Stimulated activated CD4-positive, alpha-beta T cell treated with anti-CD3 and anti-CD28 coated beads, Interleukin-1b, Interleukin-23, amount 100 ng/mL, for 1 hour (primary cell): ENCODE measurements at places on chromosomes 1 and 21.

DNA sequence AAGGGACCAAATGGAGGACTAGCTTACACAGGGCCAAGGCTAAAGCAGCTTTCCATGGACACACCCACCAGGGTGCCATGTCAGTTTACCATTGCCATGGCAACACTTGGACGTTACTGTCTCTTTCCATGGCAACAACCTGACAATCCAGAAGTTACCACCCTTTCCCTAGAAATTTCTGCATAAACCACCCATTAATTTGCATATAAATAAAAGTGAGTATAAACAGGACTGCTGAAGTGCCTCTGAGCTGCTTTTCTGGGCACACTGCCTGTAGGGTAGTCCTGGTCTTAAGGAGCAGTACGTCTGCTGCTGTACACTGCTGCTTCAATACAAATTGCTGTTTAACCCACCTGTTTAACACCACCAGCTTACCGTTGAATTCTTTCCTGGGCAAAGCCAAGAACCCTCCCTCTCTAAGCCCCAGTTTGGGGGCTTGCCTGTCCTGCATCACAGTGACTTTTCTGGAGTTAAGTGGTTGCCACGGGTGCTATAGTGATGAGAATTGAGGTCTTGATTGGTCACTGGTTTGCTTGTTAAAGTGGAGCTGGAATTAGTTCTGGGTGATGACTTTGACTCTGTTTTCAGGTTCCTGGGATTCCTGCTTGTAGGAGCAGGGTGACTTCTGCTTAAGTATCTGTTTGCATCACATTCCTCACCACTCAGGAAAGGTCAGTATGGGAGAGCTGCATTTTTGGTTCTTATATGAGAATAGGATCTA is 83.2 kb downstream of the CLDN17 start:
- no peak for DNase-seq

GRCh38 chr1:169653873-169654272 is 23.9 kb upstream of the SELP start:
- DNase-seq, result no peak

DNA sequence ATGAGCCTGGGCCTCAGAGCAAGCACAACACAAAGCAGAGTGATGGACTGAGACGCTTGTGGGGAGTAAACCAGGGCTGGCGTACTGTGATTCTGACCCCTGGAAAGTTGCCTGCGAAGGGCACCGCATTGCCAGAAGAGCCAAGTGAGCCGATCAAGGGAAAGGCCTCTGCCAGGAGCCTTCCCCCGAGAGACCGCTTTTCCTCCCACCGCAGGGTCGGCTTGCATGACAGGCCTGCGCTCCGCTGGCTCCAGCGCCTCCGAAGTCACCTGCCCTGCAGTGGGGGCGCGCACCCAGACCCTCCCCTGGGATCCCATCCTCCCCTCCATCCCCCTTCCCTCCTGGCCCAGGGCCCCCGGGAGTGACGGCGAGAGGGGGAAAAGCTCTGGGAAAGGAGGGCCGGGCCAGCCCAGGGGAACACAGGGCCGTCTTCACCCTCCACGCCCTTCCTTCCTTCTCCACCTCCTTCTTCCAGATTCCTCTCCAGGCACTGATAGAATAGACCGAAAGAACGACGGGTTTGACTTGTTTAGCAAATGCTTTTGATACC is 165.0 kb downstream of the TRIM33 start:
- DNase-seq, result no peak

DNA sequence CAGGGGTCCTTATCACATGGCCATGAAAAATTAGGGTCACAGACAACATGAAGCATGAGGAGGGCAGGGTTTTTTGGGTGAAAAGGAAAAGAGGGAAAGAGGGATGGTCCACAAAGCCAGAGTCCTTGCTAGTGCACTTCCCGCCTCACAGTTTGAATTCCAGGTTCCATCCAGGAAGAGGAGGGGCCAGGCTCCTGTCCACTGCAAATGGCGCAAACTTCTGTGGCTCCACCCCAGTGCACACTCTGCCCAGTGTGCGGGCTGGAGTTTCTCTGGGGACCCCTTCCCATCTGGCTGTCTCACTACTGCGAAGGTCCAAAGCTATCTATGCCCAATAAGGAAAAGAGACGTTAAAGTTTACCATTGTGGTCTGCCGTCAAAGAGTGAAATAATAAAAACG is 17.8 kb downstream of the AIM2 start:
- DNase-seq, result no peak

DNA sequence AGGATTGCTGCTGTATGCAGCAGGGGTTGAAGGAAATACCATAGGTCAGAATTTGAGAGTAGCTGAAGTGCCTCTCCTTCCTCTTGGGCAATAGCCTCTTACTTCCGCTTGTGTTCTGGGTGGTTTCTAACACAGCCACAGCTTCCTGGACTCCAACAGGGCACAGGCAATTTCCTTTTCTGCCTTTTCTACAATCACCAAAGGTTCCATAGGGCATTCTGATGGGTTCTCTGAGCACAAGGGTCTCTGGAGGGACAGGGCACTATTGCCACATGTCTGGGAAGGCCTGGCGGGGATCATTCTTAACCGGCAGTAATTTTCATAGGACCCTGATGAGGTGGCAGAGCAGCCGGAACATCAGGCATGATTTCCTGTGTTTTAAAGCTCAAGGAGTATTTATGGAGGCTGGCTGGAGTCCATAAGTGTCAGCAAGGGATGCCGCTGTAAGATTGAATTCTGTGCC is 5.5 kb upstream of the AGTRAP start:
- DNase-seq, result no peak

DNA sequence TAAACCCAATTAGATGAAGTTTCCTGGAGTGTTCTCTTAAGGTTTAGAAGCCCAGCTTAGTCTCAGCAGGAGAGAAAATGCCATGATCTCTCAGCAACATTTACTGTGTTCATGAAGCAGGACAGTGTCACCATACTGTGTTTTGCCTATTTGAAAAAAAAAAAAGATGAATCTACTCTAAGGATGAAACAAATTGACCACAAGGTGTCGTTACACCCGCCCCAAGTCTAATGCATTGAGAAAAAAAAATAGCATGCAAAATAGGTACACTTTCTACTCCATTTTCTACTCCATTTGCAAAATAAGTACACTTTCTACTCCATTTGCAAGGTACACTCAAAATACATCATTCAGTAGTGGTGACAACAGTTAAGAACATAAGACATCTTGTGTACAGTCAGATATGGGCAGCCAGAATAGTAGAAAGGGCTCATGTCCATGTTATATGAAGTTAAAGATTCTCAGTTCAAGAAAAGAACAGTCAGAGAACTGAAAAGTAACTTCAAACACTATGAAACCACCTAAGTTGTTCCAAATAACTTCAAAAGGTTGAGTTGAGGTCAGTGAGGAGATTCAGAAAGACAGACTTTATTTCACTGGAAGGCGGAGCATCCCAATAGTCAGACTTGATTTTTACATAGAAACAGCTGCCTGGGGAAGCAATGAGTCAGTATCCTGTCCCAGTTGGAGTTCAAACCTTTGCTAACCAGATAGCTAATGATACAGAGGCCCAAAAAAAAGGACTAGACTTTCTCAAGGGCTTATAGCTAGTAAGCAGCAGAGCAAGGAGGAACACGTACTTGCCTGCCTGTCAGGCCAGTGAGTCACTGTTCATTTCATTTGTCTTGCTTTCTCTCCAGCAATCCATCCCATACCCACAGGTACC is 13.3 kb downstream of the PLPPR5 start:
- DNase-seq, result no peak

DNA sequence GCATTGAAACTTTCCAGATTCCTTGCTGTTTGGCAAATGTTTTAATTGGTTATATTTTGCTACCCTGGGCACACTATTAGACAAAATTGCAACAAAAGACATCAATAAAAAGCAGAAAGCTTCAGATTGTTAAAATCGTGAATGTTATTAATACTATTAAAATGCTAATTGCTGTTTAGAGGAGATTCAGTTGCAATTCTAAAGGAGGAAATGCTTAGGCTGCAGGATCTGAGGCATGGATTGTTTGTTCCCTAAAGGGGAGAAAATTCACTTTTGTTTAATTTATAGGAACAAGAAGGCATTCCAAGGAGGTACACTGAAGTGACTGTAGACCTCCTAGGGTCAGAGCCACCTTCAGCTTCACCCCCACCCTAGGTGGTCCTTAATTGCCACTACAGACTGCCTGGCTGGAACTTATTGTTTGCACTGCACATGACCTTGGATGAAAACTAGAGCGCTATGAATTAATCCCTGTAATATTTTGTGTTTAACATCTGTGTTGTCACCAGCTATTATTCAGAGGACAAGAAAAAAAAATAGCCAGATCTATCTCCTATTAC is 1266.9 kb upstream of the ADGRL2 start:
- no peak for DNase-seq

DNA sequence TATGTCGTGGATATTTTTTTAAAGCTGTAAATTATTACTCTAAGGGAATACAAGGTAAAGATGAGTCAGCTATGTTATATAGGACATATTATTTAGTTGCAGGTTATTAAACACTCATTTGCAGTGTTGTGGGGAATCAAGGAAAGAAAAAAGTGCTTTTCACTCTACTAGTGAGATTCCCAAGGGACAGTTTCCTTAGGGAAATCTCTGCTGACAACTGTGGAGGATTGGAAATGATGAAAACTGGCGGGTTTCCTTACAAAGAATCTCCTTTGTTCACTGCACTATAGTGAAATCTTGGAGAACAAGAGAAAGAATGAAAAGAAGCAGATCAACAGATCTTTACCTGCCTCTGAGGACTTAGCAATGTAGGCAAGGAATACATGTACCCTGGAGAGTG is 24.5 kb upstream of the TRIM45 start:
- DNase-seq, result no peak

GRCh38 chr1:207397525-207397926 is 56.6 kb upstream of the CR2 start:
- DNase-seq, result no peak

- DNase-seq, result no peak
Measured at GRCh38 chr1:235617808-235618207, 31.8 kb downstream of the GNG4 start.

GRCh38 chr1:36149973-36150295 is 648 bp upstream of the TRAPPC3 start:
- DNase-seq, result no peak
